ENCODE measurements at places on chromosomes 16 and 17.

DNA sequence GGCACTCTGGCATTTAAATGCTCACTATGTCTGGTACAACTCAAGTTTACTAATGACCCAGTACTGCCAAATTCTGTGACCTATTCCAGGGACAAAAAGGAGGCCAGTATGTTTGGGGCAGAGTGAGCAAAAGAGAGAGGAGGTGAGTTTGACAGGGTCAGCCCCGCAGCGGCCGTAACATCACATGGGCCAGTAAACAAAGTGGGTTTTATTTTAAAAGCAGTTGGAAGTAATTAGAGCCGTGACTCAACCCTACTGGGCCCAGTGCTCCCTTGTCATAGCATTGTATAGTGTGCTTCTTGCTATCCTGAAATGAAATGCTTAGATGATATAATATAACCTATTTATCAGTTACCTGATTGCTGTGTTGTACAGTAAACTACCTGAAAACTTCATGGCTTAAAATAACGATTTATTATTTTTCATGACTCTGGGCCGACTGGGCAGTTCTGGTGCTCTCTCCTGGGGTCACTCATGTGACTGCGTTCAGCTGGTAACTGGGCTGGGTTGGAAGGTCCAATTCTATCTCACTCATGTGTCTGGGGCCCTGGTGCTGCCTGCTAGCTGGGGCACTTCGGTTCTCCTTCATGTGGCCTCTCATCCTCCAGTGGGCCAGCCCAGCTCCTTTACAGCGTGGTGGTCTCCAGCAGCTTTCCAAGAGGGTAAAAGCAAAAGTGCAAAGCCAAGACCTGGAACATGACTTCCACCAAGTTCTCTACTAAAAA lies 27.4 kb downstream of the IQCK start:
- no peak for DNase-seq

DNA sequence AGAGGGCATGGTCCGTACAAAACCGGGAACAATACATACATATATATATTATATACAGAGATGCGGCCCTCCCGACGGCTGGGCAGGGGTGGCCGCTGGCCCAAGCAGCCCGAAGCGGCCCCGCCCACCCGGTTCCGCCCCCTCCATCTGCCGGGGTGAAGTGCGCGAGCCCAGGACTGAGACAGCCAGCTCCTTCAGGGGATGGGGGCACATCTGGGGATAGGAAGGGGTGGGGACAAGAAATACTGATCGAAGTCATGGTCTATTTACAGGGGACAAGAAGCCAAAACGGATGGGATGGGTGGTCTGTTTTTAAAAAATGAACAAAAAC lies 3.8 kb upstream of the SAMD14 start:
- no peak for DNase-seq

GRCh38 chr16:25011891-25012514 lies 3.2 kb downstream of the ARHGAP17 start:
- DNase-seq = no peak

GRCh38 chr16:1285669-1286512 lies 23.5 kb upstream of the UBE2I start:
- no peak for DNase-seq

GRCh38 chr16:27879601-27880247 lies 183.8 kb downstream of the GSG1L start:
- DNase-seq = no peak

DNA sequence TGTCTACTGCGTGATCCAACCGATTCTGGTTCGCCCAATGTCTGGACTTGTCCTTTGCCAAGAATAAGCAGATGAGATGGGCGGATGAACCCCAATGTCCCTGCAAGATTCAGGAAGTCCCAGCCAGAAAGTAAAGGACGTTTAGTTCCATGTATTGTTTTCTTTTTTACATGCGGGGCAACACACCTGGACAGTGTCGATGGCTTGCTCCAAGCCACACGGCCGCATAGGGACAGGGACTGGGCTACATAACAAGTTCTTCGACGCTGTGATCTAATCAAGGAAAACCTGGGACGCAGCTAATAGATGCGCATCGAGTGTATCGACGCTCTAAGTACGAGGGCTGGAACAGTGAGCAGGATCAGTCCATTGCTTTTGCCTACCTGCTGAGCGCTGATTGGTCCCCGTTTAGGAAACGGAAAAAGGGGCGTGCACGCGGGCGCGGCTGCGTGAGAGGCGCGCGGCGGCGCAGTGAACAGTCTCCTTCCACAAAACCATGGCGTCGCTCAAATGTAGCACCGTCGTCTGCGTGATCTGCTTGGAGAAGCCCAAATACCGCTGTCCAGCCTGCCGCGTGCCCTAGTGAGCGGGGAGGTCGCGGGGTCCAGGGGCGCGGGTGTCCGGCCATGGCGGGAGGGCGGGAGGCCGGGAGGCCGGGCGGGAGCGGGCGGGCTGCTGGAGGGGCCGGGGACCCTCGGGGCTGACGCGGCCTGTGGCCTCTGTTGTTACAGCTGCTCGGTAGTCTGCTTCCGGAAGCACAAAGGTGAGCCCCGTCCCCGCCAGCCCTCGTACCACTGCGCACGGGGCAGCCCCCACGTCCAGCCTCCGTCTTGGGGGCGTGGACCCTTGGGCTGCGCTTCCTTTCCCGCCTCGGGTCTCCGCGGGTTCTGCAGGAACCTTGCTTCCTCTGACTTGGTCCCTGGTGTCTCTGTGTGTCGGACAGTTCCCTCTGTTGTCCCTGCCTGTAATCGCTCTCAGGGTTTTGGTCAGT lies at the start of gene ZNHIT3:
Gene ZNHIT3, plus strand, starts transcription at position 478 of the 991 bp plus-strand sequence. Its CDS starts 19 bp downstream, at position 497.
- peak; percentile 82 for DNase-seq

- DNase-seq = peak; percentile 23
Measured at GRCh38 chr17:17613708-17614114, 22.2 kb upstream of the PEMT start.

DNA sequence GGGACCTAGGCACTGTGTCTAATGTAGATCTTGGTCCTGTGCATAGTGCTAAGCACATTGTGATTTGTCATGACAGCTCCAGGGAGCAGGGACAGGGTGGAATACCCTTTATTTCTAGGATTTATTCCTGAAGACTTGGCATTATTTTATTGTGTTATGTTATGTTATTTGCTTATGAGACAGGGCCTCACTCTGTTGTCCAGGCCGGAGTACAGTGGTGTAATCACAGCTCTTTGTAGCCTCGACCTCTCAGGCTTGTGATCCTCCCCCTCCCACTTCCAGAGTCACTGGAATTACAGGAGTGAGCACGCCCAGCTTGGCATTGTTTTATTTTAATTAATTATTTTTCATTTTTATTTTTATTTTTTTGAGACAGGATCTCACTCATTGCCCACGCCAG lies 40.5 kb upstream of the USP7 start:
- no peak for DNase-seq

All from stimulated activated CD8-positive, alpha-beta memory T cell treated with anti-CD3 and anti-CD28 coated beads, Interleukin-7, amount 100 ng/mL, for 4 hours (primary cell).